ENCODE measurements at places on chromosomes 7 and 10.

GRCh38 chr10:100370714-100371481, 23.9 kb downstream of the SCD start:
- DNase-seq: peak; percentile 67

- DNase-seq: no peak
These were observed 9.4 kb upstream of the HERC4 start for GRCh38 chr10:68084469-68084868.

GRCh38 chr10:113431398-113432160, 121.3 kb upstream of the HABP2 start:
- no peak for DNase-seq

DNA sequence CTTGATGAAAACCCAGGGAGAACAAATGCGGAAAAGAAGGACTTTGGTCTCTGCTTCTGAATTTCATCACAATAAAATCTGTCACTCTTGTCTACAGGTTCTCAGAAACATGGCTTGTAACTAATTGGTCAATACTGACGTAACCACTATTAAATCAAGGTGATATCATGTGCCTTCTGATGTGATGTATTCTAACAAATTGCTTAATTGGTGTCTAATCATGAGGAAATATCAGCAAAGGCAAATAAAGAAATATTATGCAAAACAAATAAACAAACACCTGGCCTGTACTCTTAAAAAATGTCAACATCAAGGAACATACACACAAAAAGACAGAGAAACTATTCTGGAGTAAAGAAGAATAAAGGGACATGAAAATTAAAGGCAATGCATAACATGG, 1165.0 kb downstream of the NXPH1 start:
- DNase-seq: no peak

All from CD4-positive, alpha-beta T cell treated with Interleukin-17A for 4 hours (primary cell).